ENCODE measurements at places on chromosomes 4 and X. TPM values are rescaled to one million over a fixed set of nuclear protein-coding genes. Genes with fewer than 3 reads are reported as not detected.
A peak's percentile ranks its signal among the peaks of the same experiment; 100 is the strongest.

The MSANTD1 gene
- 0.55 TPM for total RNA-seq

The HERC6 gene
- total RNA-seq = 10.2 TPM

DNA sequence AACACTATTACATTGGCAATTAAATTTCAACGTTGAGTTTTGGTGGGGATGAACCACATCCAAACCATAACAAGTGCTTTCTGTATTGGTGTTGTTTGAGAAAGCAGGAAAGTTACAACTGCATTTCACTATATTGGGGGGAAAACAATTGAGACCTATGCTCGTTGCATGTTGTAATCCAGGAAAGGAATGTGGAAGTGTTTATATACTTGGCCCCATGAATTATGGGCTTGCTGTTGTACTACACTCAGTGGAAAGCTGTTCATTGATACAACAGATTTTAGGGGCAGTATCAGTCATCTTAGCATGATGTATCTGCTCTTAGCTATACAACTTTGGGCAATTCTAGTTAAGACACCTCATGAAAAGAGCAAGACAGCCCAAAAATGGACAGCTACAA, 52.4 kb downstream of the KLHL5 start:
- no peak for DNase-seq

DNA sequence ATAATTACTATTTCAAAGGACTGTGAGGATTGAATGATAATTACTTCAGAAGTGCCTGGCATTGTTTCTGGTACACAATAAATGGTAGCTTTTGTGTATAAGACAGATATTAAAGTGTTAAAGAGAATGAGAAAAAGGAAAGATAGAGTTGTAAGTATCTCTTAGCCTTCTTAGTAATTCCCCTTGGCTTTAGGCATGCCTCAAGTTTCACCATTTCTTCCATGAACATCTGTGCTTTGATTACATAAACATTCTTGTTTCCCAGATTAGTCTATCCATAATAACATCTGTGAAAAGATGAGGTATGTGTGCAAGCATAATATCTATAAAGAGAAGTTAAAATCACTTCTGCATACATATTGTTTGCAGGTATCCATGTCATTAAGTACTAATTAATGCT, 230.9 kb upstream of the TEX13A start:
- DNase-seq = no peak

DNA sequence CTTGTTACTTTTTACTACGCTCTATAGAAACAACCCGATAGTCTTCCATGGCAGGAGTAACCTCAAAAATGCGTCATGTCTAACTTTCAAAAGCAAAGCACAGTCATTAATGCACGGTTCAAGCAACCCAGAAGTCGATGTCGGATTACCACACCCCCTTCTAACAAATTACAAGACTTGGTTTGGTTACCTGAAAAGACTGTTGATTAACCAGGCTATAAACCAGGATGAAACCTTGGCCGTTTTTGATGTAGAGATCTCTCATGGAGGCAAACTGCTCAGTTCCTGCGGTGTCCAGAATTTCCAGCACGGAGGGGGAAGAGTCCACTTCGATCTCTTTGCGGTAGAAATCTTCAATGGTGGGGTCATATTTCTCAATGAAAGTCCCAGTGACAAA, 2.4 kb downstream of the RAP2C start:
- DNase-seq = peak; percentile 34
